ENCODE measurements at places on chromosomes 16 and 17.

DNA sequence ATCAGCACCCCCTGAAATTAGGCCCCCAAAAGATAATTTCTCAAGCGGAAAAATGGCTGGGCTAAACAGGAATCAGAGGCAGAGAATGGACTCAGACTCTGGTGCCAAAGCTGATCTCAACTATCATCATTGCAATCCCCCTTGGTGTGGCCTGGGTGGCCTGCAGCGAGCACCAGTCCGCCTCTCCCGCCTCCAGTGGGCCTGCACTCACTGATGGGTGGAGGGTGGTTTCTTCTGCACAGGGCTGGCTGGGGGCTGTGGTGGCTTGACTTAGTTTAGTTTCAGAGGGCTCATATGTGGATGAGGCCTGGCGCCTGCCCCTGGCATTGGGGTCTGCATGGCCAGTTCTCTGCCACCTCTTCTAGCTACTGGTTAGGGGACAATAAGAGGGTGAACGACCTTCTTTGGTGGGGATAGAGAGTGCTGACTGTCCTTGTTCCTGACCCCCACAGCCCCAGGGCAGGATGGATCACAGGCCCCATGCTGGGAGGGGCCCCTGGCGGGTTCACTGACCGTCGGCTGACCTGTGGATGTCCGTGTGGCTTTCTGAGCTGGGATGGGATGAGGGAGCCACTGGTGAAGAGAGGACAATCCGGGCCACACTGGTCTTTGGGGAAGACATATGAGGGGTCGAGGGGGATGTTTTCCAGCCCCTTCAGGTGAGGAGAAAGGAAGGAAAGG, 62.7 kb downstream of the SNX20 start:
- no peak for DNase-seq

- DNase-seq, result no peak
Measured at GRCh38 chr16:21652453-21652852, at the start of gene IGSF6. TSS of gene IGSF6 (minus strand) at chr16:21652608. CDS start at chr16:21652598, 10 bp downstream.

- DNase-seq, result no peak
Measured at GRCh38 chr16:71264299-71264698, 24.9 kb downstream of the CMTR2 start.

GRCh38 chr17:82957469-82957795, 117.6 kb upstream of the ZNF750 start:
- DNase-seq, result no peak

DNA sequence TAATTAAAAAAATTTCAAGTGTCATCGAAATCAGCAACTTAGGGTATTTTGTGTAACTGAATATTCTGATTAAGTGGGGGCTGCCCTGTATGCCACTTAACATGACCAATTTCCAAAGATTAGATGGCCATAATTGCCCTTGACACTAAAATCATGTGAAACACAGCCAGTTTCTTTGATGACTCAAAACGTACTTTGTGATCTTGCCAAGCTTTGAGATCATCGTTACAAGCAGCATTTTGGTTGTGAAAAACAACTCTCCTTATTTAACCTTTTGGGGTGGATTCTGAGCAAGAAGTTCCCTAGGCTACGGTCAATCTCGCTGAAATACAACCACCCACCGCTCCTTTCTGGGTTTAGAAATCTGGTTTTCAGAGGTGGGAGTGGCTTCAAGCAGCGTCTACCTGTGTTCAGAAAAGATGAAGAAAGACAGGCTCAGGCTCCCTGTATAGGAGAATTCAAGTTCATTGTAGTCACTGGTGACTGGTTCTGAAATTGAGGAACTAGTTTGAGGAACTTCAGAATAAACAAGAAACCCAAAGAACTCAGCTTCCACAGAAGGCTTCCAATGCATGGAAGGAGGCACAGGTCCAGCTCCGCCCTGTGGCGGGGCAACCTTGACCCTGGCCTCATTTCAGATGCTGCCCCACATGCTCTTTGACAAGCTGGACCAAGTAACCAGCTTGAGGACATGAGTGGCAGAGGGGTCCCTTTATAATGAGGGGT, 9.4 kb downstream of the MAP3K14 start:
- DNase-seq, result no peak

Data from activated gamma-delta T cell treated with Interleukin-2 at 50 U/mL for 16 hours (primary cell).